ENCODE measurements at places on chromosomes 3 and 15.

- DNase-seq, result no peak
These were observed 12.7 kb downstream of the CFAP44 start for GRCh38 chr3:113428581-113428980.

GRCh38 chr3:192570821-192571791 is 156.2 kb downstream of the FGF12 start:
- peak; percentile 8 for DNase-seq

DNA sequence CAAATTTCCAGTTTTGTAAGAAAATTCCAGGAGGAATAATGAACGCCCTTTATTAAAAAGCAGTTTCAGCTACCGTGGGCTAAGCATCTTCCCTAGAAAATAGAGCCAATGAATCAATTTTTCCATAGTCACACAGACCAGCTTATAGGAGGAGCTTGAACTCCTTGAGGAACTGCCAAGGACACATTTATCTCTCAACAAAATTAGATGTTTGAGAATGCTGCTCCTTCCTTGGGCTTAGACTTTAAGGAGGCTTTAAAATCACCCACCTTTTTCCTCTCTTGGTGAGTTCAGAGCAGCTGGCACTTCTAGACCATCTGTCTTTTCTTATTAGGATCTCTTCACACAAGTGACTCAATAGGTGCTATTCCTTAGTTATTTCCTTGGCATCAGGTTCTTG is 588.0 kb downstream of the SQOR start:
- DNase-seq, result no peak

DNA sequence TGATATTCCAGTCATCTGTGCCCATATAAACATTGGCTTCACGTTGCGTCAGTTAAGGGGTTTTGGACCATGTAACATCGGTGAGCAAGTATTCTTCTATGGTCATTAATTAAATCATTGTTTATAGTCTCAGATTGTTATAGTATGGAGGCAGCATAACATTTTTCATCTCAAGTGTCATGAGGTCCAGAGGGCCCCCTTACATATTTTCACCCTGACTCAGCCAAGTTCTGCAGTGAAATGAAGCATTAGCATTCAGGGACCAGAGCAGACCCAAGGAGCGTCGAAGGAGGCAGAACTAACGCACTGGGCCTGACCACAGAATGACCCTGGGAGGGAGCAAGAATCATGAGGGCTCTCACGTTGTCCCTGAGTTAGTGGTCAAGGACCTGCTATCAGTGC is 171.5 kb downstream of the LRTM1 start:
- peak; percentile 61 for DNase-seq

GRCh38 chr15:93150910-93151881 is 62.2 kb upstream of the RGMA start:
- DNase-seq, result no peak

DNA sequence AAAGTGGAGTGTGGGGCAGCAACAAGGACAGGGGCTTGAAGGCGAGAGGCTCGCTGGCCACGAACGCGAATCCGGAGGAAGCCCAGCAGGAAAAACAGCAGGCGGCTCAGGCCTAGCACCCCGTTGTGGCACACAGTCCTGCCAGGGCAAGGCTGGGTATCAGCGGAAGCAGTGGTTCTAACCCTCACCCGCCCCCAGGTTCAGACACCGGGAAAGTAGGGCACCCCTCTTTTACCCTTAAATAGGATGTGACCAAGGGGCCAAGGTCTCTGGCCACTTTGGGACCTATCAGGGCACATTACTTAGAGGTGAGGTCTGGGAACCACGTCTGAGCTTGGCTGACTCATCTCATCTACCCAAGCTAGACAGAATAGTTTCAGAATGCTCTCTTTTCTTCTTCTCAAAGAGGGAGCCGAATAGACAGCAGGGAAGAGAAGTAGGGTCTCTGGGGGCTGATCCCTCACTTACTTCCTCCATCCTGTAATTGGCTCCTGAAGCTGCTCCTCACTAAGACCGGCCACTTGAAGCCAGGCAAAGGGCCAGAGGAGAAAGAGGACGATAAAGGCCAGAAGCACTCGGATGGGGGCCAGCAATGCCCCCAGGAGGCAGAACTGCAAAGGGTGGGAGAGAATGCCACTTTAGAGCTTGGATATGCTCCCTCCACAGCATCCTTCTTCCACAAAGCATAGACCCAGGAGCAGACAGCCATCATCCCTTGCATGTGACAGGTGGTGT is 1.7 kb downstream of the LPCAT4 start:
- DNase-seq, result no peak

DNA sequence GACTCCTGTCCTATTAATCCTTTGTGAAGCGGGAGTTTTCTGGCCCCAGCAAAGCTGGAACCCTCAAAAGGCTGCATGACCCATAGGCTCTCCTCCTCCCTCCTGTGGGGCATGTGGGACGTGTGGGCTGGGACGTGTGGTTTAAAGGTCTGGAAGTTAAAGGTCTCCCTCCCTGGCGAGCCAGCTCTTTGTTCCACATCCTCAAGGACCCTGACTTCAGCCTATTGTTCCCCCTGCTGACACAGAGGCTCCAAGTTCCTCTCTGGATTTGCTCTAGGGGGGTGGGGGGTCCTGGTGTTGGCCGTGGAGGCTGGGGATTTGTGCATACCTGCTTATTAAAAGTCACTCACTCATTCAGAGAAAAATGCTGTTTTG is 44.2 kb downstream of the SMAD6 start:
- no peak for DNase-seq

GRCh38 chr15:25170781-25171110 is 216.0 kb downstream of the SNRPN start:
- no peak for DNase-seq

DNA sequence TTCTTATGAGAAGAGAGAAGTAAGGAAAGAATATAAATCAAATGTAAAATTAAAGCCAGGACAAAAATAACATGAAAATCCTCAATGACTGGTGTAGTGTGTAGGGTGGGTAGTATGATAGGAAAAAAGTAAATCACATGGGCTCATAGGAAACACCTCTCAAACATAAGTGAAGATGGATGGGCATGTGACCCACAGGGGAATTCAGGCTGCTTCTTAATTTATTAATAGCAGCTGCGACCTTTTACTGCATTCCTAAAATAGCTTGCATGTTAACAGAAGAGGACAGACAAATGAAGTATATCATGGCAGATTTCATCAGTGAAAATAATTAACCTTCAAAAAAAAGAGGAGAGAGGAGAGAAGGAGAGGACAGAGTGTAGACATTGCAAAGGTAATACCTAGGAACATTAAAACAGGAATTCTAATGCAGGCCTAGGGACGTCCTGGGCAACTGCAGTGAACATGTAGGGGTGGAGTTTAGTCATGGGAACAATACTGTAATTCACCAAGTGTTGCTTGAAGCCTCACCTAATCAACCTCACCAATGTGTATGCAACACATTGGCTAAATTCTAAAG is 132.9 kb downstream of the KCNMB2 start:
- DNase-seq, result no peak
